ENCODE measurements at places on chromosomes 12 and 14. TPM values are rescaled to one million over a fixed set of nuclear protein-coding genes. Genes with fewer than 3 reads are reported as not detected.

PTHLH gene
- total RNA-seq: 15.4 TPM

HEBP1 gene
- total RNA-seq: 63.3 TPM

HCAR3 gene
- 0.15 TPM for total RNA-seq

SMARCC2 gene
- 32.0 TPM for total RNA-seq

PTPRR gene
- total RNA-seq: 0.20 TPM

ZNF410 gene
- total RNA-seq: 52.2 TPM

CCDC184 gene
- total RNA-seq: 3.2 TPM

RPL10L gene
- total RNA-seq: not detected

HECTD4 gene
- 13.1 TPM for total RNA-seq

ENTPD5 gene
- 6.7 TPM for total RNA-seq

ATG101 gene
- 96.6 TPM for total RNA-seq

NXPH4 gene
- total RNA-seq: 5.2 TPM

SYNDIG1L gene
- total RNA-seq: not detected

HPD gene
- total RNA-seq: 1.3 TPM

GUCY2C gene
- total RNA-seq: not detected

AKAP3 gene
- total RNA-seq: 0.05 TPM

TMTC3 gene
- 9.8 TPM for total RNA-seq

MDGA2 gene
- total RNA-seq: not detected

MYH6 gene
- 0.08 TPM for total RNA-seq

CCDC197 gene
- not detected for total RNA-seq

GPR132 gene
- total RNA-seq: 0.63 TPM

IL31 gene
- not detected for total RNA-seq

KRT6A gene
- total RNA-seq: 8.1 TPM

MYF5 gene
- total RNA-seq: not detected

MMP17 gene
- 10.0 TPM for total RNA-seq

SLC25A47 gene
- total RNA-seq: not detected

Measured in A549 treated with Mapracorat at 1 μM for 4 hours (cell line).